Subcutaneous preadipocyte (primary cell): ENCODE measurements at places on chromosomes 4 and X. TPM values are rescaled to one million over a fixed set of nuclear protein-coding genes. Genes with fewer than 3 reads are reported as not detected.

Gene TLR3
- 3.9 and 5.1 TPM in 2 replicates for total RNA-seq

Gene BBS7
- total RNA-seq, result 16.9 and 23.5 TPM in 2 replicates

Gene EFHC2
- total RNA-seq, result 0.20 and 0.37 TPM in 2 replicates

Gene PABPC4L
- total RNA-seq, result under 0.01 TPM in 2 replicates

Gene STIM2
- 9.6 and 14.7 TPM in 2 replicates for total RNA-seq

Gene SLC7A11
- 10.3 and 16.0 TPM in 2 replicates for total RNA-seq

Gene UGT8
- under 0.01 TPM in 1 of 2 replicates, not detected in the other for total RNA-seq

Gene SHROOM3
- 1.6 and 4.4 TPM in 2 replicates for total RNA-seq
